ENCODE measurements at places on chromosomes 3 and 15.

- no peak for DNase-seq
These were observed 9.9 kb upstream of the KCNMB2 start for GRCh38 chr3:178526291-178526690.

- DNase-seq, result no peak
These were observed 80.6 kb downstream of the MYLK start for GRCh38 chr3:123803521-123803920.

GRCh38 chr3:197068077-197068476, 38.5 kb upstream of the MELTF start:
- DNase-seq, result no peak

- DNase-seq, result no peak
These were observed 18.7 kb downstream of the BCL2A1 start for GRCh38 chr15:79952329-79952728.

DNA sequence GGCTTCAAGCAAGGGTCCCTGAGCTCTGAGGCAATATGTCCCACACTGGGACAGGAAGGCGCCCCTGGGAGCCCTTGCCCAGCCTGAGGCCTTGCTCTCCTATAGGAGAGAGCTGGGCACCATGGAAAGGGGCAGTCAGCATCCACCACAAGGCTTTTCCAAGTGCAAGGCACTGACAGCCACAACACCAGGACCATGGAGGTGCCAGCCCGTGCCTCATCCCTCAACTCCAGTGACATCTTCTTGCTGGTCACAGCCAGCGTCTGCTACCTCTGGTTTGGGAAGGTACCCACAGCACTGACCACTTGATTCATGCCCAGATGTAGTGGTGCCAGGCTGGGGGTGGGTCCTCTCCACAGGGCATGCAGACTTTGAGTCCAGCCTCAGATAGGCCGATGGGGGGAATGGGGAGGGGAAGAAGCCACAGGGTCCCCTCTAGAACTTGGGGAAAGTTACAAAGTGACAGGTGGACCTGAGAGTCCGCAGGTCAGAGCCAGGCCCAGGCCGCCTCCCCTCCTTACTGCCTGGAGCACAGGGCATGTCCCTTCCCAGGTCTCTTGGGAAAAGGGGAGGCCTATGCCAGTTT, 11.8 kb downstream of the VILL start:
- no peak for DNase-seq

GRCh38 chr15:71296315-71296679, 181.0 kb downstream of the THSD4 start:
- no peak for DNase-seq

DNA sequence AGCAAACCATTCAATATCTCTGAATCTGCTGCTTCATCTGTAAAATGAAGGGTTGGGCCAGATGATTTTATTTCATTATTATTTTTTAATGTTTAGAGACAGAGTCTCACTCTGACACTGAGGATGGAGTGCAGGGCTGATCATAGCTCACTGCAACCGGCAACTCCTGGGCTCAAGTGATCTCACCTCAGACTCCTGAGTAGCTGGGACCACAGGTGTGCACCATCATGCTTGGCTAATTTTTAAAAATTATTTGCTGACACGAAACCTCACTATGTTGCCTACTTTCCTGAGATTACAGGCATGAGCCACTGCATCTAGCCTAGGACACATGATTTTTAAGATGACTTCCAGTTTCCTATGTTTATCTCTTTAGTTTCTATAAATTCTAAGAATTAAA, 105.8 kb downstream of the P3H2 start:
- DNase-seq, result no peak

DNA sequence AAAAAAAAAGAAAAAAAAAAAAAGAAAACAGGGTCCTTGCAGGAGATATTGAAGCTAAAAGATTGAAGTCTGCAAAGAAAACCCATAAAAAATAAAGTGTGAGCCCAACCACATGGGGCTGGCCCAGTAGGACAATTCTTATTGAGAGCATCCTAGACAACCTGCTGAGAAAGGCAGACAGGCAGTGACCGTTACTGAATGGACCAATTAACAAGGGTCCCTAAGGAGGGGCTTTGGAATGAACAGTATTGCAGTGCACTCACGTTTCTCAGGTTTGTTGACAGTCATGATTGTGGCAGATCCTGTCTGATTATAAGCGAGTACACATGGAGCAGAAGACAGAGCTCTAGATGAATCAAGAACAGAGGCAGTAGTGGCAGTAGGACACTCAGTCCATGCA, 168.6 kb downstream of the LSAMP start:
- DNase-seq, result no peak

DNA sequence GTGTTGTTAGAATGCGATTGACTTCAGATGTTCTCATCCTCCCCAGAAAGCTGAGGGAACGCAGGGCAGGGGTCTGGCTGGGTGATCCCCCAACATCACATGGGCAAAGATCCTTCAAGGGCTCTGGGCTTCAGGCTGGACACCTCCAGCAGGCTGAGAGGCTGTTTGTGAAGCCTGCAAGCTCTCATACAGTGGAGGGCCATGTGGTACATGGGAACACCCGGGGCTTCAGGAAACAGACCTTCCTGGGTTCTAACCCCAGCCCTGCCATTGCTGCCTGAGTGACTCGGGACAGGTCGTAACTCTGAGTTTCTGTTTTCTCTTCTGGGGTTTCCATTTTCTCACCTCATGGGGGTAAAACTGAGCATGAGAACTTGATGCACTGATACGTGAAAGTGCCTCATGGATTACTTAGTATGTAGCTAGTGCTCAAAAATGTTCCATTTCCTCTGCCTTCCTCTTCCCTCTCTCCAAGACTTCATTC, 81.2 kb downstream of the TLE3 start:
- DNase-seq, result no peak

- DNase-seq, result no peak
These were observed 5.4 kb downstream of the MUC4 start for GRCh38 chr3:195806211-195806915.

- no peak for DNase-seq
These were observed 206.3 kb upstream of the CD96 start for GRCh38 chr3:111335512-111336303.

DNA sequence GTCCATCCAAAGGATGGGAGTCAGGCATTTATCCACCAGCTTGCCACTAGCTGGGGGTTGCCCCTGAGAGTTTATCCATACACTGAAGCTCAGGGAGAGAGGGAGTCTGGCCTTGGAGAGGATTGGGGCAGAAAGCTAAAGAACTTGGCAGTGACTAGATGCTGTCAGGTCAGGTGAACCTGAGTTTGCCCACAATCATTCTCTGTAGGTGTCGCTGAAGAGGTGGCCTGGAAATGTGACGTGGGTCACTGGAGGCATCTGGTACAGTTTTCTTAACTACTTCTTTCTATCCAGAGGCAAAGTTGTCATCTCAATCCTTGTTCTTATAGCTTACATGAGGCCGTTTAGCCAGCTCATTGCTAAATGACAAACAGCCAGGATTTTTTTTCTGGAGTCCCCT, 298.0 kb upstream of the CTNNB1 start:
- no peak for DNase-seq

- DNase-seq, result no peak
These were observed 30.1 kb downstream of the SH3GL3 start for GRCh38 chr15:83477172-83477807.

- DNase-seq, result no peak
These were observed 317.3 kb upstream of the WNT5A start for GRCh38 chr3:55804170-55805095.

DNA sequence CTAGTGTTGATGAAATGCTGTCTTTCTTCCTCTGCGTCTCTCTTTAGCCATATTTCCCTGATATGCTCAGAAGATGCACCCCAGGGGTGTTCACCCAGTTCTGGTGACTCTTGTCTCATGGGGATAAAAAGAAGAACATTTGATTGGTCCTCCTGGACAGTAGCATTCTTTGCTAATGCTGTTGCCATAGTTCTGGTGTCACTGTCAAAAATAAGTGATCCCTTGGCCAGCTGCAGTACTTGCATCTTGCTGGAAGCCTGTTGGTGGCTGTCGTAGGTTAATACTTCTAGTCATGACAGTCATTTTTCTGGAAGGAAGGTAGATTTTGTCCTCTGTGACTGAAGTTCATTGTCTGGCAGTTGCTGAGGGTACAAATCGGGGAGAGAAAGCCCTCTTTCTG, 124.5 kb downstream of the UNC13C start:
- no peak for DNase-seq

- peak; percentile 42 for DNase-seq
These were observed 2.3 kb upstream of the GFM1 start for GRCh38 chr3:158642005-158642404.

DNA sequence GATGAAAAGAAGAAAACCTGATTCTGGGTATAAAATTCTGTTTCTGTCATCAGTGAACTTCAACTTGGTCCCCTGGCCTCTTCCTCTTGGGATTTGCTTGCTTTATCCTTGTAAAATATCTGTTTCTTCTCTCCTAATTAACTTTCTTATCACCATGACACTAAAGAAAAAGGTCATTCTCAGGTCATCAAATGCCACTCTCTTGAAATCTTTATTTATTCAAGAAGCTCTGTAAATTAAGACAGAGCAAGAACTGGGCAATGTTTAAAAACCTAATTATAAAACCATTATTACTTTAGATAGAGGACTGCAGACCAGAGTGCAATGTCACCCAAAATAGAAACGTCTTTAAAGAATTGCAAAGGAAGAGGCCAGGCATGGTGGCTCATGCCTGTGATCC, 6.0 kb upstream of the LIPC start:
- DNase-seq, result no peak

DNA sequence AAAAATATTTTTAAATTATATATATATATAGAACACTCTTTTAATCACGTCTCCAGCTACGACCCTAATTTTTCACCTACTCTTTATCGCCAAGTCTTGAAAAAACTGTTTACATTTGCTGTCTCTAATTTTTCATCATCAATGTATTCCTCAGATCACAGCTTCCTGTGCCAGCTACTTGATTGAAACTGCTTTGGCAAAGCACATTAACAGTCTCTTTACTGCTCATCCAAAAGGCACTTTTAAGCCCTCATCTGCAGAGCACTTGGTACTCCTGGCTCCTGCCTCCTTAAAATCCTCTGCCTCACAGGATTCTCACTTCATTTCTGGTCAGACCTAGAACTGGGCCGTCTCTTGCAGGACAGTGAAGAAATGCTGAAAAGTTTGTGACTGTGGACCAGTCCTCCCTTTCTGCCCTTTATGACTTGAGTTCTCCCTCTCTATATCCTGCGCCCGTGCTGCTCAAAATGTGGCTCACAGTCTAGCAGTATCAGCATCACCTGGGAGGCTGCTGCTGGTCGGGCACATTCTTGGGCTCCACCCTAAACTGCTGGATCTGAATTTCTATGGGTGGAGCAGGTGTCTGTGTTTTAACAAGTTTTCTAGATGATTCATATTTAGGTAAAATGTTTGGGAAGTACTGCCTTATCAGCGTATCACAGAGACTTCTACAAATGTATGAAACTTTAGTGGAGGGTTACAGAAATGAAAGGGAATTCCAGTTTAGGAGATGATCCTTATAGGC, 196.8 kb downstream of the ADAMTSL3 start:
- DNase-seq, result no peak

GRCh38 chr3:150775001-150775599, 12.1 kb upstream of the SIAH2 start:
- DNase-seq, result no peak

GRCh38 chr3:193773266-193774220, 180.5 kb downstream of the OPA1 start:
- no peak for DNase-seq

- DNase-seq, result no peak
These were observed 569.8 kb downstream of the VGLL3 start for GRCh38 chr3:86420990-86421739.

GRCh38 chr15:55250392-55250791, 39.2 kb downstream of the RAB27A start:
- peak; percentile 17 for DNase-seq

DNA sequence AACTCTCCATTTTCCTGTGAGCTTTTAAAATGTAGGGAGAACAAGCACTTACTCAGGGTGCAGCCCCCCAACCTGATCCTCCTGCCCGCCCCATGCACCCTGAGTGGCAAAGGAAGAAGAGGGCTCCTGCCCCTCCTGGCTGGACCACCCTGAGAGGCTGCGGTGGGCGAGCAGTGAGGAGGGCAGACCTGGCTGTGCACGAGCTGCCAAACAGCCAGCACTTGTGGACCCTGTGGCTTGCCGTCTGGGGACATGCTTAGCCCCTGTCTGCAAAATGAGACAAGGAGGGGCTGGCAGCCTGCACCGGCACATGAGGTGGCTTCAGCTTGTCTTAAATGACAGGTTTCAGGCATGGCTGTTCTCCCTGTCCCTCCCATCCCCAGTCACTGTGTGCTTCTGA, 18.6 kb downstream of the ATP10A start:
- DNase-seq, result no peak

GRCh38 chr15:33492434-33493052, 181.8 kb downstream of the RYR3 start:
- DNase-seq, result no peak

- peak; percentile 64 for DNase-seq
These were observed 53.0 kb upstream of the GSK3B start for GRCh38 chr3:120147072-120147871.

GRCh38 chr3:125045965-125046364, 9.8 kb downstream of the HEG1 start:
- no peak for DNase-seq

GRCh38 chr3:184360070-184360928, 1.1 kb downstream of the CLCN2 start:
- DNase-seq, result no peak

- DNase-seq, result no peak
These were observed 77.7 kb downstream of the CEMIP start for GRCh38 chr15:80856809-80857377.
